Fibroblast of pulmonary artery (primary cell): ENCODE measurements at places on chromosomes 2 and 18.

DNA sequence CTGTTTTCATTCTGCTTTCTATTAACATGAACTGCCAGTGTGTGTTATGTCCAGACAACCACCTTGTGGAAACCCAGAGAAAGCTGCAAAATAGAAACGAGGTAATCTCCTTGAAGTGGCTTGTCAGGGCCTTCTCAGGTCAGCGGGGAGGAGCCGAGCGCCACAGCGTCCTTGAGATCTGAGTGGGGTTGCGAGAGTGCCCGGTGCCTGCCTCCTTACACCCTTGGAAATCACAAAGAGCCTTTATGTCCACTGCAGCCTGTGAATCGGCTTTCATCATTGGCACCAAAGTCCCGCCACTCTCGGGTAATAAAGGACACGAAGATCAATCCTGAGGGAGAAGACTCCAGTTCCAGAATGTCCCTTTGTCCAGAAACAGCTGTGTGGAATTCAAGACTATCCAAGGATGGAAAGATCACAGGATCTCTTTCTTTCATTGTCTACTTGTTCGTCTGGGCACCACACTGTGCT lies 135.2 kb downstream of the HRH4 start:
- DNase-seq = no peak

DNA sequence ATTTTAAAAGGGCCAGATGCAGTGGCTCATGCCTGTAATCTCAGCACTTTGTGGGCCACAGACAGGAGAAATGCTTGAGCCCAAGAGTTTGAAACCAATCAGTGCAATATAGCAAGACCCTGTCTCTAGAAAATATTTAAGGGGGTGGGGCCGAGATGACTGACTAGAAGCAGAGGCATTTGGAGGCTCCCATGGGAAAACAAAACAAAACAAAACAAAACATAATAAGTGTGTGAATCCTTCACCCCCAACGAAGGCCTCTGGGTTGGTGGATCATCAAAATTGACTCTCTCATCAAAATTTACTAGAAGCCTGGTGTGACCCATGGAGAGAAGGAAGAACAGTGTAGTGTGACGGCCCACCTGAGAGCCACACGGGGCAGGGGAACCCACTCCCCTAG lies 560.9 kb downstream of the LRP1B start:
- DNase-seq = no peak

GRCh38 chr18:48597671-48598070 lies 58.8 kb downstream of the CTIF start:
- DNase-seq = no peak

- DNase-seq = no peak
These were observed 24.8 kb upstream of the TFCP2L1 start for GRCh38 chr2:121309801-121310200.

- DNase-seq = no peak
These were observed 319.0 kb upstream of the PKDCC start for GRCh38 chr2:41728788-41729338.

- peak; percentile 55 for DNase-seq
These were observed 53.9 kb downstream of the ASAP2 start for GRCh38 chr2:9260464-9260918.

DNA sequence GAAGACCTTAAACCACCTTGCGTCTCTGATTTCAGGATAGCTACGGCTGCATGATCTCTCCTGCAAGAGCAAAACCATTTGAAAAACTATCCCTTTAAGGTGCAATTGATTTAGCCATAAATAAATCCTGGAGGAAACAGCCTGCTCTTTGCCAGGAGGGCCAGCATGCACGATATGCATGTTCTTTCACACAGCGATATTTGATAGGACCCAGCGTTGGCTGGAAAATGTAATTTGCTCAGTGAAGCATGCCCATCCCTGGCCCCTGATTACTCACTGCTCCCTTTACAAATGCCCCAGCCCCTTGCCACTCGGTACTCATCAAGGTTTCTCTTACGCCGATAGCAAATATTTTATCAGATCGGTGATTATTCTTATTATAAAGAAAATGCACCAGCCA lies 315.4 kb downstream of the CDH2 start:
- no peak for DNase-seq

DNA sequence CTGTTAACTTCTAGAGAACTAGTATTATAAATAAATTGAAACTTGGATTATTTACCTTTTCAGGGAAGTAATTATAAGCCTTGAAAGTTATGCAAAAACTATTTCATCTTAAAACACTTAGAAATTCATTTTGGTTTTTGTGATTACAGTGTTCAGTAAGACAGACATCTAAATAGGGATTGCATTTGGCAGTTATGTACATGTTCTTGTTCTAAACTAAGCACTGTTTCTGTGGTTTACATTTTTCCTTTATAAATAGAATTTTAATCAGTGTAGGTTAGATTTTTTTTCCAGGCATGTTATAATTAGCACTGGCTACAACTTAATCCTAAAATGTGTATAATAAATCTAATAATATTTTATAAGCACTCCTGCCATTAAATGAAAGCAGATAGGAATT lies 35.0 kb downstream of the LCLAT1 start:
- no peak for DNase-seq
